ENCODE measurements at places on chromosomes 13 and 19.

GRCh38 chr13:48653472-48653939 lies at the start of gene CYSLTR2:
Gene CYSLTR2 (plus strand): TSS chr13:48653929. CDS start chr13:48706818, 52,889 bp downstream.
- no peak for DNase-seq

GRCh38 chr19:46993622-46994021 lies 26.0 kb upstream of the NPAS1 start:
- DNase-seq = no peak

GRCh38 chr19:17775991-17776803 lies 18.7 kb upstream of the B3GNT3 start:
- no peak for DNase-seq

DNA sequence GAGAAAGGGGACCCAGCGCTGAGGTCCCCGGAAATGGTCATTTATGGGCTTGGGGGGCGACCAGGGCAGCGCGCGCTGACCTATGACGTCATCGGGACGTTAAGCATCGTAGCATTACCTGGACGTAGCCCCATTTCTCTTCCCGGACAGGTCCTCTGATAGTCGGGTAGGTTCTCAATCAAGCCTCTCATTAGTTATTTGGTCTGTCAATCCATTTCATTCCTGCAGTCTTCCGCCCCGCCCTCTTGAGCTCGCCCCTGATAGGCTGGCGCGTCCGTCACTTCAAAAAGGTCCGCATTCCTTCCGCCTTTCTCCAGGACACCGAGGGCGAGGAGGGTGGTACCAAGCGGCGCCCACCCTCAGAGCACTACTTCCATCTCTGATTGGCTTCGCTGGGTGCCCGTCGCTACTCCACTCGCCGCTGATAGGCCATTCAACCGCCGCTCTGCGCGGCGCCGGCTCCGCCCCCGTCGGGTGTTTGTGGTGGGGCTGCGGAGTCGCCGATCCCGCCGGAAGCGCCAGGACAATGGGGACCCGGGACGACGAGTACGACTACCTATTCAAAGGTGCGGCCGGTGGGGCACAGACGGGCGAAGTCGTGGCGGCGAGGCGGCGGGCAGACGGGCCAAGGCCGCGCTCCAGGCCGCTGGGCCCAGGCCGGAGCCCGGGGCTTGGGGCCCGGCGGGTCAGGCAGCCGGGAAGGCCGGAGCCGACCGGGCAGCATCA lies at the start of gene RAB11B:
TSS of gene RAB11B (plus strand) at position 470 of the 726 bp plus-strand sequence. CDS start at position 527, 57 bp downstream.
- DNase-seq = peak; percentile 97

DNA sequence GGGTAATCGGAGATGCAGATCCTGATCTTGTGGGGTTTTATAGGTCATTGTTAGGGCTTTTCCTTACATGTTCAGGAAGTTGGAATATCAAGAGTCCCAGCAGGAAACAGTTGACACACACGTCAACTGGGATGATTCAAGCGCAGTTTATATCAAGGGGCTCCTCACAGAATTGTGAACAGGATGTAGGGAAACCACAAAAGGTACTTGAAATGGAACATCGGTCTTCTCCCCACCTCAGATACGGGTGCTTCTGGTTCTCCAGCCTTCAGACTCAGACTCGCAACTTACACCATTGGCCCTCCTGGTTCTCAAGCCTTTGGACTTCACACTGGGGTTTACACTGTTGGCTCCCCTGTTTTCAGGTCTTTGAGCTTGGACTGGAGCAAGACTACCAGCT lies 19.5 kb downstream of the ZNF557 start:
- DNase-seq = no peak

DNA sequence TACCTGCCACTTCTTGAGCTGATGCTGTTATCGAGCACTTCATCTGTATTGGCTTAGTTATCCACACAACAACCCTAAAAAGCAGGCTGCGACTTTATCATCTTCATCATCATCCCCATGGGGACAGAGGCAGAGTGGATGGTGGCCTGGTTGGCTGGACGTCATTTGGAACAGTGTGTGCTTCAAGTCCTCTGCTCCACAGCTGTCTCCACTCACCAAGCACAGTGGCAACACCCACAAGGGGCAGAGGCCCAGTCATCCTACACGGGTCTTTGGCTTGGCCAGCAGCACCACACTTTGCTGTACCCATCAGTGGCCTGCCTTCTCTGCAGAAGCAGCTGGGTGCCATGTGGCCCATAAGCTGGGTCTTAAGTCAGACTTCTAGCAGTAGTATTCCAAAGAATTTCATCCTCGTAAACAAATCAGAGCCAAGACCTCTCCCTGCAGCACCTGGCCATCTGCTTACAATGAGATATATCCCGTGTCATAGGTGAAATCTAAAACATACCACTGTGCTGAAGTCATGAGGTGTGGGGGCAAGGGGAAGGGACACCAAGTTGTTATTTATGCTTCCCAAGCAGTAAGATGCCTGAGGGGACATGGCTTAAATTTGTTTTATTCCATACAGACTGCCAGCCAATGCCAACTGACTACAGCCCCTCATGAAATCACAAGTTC lies 47.9 kb upstream of the EPHX3 start:
- DNase-seq = no peak

- no peak for DNase-seq
Measured at GRCh38 chr13:67518785-67519184, 288.6 kb upstream of the PCDH9 start.

GRCh38 chr13:35764326-35765015 lies 288.0 kb upstream of the MAB21L1 start:
- no peak for DNase-seq

DNA sequence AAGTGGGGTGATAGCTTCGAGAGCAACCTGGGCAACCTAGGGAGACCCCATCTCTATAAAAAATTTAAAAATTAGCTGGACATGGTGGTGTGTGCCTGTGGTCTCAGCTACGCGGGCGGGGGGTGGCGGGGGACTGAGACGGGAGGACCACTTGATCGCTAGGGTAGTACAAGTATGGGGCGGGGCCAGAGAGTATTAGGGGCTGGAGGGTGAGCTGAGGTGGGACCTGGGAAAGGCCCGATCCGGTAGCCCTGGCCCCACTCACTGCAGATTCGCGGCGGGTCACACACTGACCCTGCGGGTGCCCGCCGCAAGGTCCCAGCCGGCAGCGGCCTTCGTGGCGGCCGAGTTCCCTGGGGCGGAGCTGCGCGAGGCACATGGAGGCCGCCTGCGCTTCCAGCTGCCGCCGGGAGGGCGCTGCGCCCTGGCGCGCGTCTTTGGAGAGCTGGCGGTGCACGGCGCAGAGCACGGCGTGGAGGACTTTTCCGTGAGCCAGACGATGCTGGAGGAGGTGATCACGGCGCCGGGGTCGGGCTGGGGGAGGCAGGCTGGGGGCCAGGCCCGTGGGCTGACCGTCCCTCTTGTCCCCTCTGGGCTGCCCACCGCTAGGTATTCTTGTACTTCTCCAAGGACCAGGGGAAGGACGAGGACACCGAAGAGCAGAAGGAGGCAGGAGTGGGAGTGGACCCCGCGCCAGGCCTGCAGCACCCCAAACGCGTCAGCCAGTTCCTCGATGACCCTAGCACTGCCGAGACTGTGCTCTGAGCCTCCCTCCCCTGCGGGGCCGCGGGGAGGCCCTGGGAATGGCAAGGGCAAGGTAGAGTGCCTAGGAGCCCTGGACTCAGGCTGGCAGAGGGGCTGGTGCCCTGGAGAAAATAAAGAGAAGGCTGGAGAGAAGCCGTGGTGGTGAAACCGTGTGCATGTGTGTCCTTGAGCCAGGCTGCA lies 2.0 kb upstream of the ARHGAP45 start:
- no peak for DNase-seq

GRCh38 chr13:100790405-100790804 lies 115.8 kb upstream of the TMTC4 start:
- peak; percentile 26 for DNase-seq

GRCh38 chr13:108086678-108087077 lies 128.7 kb downstream of the LIG4 start:
- DNase-seq = no peak

GRCh38 chr19:47435196-47435595 lies 15.9 kb upstream of the MEIS3 start:
- DNase-seq = no peak

GRCh38 chr13:30312904-30313303 lies 5.6 kb upstream of the KATNAL1 start:
- no peak for DNase-seq

- DNase-seq = no peak
Measured at GRCh38 chr13:85535316-85536084, 263.7 kb downstream of the SLITRK6 start.

DNA sequence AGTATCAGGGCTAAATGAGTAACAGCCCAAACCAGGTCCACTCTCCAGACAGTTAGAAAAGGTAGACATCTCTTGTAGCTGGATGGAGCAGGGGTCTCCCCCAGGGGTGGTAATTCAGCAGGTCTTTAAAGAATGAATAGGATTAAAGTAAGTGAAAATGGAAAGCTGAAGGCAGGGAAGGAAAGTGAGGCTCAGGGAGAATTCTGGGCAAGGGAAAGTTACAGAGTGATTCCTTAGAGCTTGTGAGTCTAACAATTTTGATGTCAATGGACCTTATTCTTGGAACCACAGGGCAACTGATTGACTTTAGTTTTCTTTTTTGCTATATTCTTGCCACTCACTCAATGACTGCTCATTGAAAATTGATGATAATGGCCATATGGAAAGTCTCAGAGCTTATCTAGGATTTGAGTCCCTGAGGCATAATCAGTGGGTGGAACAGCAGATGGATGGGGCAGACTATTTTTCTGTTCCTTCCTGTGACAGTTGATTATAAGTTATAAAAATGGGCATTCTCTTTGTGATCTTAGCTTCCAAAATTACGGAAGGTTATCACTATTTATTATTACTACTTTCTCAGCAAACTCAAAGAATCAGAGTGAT lies 76.9 kb downstream of the LRCH1 start:
- no peak for DNase-seq

GRCh38 chr19:41935760-41936415 lies 7.6 kb upstream of the ERFL start:
- no peak for DNase-seq

DNA sequence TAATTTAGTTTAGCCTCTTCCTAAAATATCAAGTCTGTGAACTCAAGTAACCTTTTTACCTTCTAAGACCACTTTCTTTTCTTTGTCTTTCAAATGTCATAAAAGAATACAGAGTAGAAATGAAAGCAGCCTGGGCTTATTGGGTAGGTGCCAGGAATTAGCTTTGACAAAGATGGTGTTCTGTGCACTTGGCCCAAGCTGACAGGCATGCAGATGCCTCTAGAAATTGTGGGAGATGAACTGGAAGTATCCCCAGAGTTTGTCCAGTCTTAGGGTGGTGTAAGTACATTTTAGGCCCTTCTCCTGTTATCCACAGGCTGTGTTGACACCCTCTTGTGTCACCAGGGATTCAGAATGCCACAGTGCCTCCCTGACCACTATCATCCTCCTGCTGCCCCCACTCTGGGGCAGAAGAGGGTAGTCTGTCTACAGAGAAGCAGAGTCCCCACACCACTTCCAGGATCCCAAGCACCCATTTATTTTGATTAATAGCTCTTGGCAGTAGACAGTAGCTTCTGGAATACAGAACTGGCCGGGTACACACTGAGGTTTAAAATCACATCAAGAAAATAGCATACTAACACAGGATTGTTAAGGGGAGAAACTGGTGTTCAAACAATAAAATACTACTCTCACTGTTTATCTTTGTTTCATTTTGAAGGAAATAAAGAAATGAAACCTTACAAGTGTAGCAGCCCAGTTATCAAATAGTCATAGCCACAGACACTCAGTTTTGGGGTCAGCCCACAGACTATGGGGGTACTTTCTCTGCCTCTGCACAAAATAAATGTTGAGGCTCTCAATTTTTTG lies 343.2 kb downstream of the KCNRG start:
- no peak for DNase-seq

GRCh38 chr19:58088521-58089052 lies 9.4 kb downstream of the ZSCAN18 start:
- no peak for DNase-seq

DNA sequence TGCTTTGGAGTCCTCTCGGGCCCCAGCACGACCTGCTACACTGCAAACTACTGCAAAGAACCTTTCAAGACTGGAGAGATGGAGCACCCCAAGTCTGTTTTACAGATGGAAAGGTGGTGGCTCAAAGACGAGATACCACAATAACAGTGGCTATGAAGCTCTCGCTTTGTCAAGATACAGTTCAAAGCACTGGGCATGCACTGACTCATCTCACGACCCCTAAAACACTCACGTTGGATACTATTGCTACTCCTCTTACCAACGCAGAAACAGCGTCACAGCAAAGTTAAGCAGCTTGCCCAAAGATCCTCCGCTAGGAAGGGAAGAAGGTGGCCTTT lies 24.0 kb upstream of the LAIR1 start:
- no peak for DNase-seq

GRCh38 chr19:37698216-37698615 lies 21.3 kb downstream of the ZNF607 start:
- no peak for DNase-seq

DNA sequence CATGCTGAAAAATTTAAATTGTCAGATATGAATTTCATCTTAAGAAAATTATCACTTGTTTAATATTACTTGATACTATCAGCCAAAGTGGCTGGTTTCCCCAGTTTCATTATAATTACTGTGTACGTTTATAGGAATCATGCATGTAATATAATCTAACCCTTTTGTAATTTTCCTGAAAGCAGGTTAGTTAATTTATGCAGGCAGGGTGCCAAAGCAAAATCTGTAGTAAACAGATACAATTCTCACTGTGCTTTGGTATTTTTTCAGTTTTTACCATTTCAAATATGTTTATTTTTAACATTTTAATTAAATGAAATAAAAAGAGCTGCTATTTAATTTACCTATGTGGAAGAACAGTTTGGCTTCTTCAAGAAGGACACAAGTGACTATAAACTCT lies 1227.5 kb upstream of the MIR17HG start:
- no peak for DNase-seq

- no peak for DNase-seq
Measured at GRCh38 chr19:281156-281853, 9.9 kb downstream of the PLPP2 start.

DNA sequence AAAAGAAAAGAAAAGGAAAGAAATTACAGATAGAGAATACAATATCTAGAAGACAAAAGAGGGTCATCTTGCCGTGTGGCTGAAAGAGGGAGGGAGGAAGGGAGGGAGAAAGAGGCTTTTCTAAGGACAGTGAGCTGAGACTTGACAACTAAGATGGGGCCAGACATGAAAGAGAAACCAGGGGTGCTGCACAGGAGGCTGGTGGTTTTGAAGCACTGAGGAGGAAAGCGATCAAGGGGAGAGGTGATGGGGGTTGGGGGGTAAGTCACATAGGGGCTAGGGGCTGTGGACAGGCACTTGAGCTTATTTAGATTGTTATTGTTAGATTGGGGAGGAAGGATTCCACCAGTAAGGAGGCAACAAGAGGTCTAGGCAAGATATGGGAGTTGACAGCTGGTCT lies 17.3 kb downstream of the PNPLA6 start:
- DNase-seq = no peak

All from NCI-H1930 (cell line).